Suppressor macrophage treated with lipopolysaccharide for 1 hour (primary cell): ENCODE measurements at places on chromosomes 3 and 15.
A peak's percentile ranks its signal among the peaks of the same experiment; 100 is the strongest.

DNA sequence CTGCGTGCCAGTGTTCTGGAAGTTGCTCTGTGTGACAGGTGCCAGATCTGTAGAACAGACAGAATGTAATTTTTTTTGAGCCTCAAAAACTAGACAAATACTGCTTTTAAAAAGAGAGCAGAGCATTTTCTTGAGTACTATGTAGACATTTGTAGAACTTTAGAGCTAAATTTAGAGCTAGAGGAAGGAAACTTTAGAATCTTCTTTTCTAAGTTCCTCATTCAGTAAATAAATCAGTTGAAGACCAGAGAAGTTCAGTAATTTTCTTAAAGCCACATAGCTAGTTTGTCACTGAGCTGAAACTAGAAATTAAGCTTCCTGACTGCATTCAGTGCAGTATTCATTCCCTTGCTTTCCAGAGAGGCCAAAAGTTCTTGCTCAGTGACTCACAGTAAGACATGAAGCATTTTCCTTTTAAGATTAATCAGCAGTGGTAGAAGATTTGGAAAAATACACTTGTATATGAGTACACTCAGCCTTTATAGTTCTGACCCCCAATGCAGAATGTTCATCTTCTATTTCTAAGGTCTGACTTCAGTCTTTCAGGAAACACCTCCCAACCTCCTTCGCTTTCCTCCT, 83.6 kb upstream of the TSEN2 start:
- peak; percentile 48 for DNase-seq

DNA sequence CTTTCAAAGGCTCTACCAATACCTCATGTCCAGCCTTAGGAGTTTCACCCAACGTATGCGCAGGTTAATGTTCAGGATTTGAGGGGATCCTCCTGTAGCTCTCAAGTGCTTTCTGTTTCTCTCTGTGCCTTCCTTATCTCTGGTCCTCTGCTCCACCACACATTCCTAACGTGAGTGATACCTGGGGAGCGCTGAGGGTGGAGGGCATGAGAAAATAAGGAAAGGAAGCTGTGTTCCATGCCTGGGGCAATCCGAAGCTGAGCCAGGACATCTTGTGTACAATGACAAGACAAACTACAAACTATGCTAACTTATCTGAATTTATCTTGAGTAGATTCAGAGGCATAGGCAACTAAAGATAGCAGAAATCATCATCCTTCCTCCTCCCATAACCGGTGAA, 136.4 kb downstream of the SST start:
- no peak for DNase-seq

DNA sequence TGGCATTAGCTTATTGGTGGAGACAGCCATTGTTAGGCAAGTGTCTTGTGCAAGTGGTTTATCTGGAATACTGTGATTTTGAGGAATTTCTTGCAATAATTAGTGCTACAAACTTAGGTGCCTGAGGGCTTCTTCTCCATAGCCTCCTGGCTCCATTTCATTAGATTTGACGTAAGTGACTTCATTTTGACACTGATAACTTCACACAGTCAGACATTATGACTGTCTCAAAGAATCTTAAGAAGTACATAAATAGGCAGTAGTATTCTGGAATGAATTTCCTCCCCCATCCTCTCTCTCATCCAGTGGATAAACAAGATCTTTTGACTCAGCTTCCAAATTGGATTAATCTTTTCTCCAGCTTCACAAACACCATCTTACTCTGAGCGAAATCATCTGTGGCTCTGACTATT, 19.0 kb downstream of the ARL14 start:
- no peak for DNase-seq

GRCh38 chr3:170078620-170079281, 41.0 kb downstream of the GPR160 start:
- DNase-seq, result no peak

DNA sequence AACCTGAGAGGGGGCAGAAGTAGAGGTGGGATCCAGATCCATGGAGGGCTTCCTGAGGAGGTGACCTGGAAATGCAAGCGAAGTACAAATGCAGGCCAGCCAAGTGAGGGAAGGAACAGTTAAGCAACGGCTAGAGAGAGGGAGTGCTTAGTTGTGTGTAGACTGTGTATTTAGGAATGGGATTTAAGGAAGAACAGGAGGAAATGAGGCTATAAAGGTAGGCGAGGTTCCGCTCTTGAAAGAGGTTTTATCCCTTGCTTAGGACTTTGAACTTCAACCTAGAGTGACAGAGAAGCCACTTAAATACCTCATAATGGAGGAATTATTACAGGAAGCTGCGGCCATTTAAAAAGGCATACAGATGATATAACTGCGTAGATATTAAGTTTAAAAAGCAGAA, 295.1 kb downstream of the THSD4 start:
- no peak for DNase-seq

DNA sequence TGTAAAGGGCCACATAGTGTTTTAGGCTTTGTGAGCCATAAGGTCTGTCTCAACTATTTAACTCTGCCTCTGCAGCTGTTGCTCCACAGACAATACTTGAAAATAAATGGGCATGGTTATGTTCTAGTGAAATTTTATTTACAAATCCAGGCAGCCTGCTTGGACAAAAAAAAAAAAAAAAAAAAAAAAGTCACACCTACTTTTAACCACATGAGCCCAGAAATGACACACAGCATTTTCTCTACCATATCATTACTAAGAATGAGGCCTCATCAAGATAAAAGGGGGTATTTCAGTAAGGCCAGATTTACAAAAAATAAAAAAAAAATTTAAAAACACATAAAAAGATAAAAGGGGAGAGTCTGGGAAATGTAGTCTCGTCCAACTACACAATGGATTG, 1.7 kb upstream of the NGLY1 start:
- no peak for DNase-seq

DNA sequence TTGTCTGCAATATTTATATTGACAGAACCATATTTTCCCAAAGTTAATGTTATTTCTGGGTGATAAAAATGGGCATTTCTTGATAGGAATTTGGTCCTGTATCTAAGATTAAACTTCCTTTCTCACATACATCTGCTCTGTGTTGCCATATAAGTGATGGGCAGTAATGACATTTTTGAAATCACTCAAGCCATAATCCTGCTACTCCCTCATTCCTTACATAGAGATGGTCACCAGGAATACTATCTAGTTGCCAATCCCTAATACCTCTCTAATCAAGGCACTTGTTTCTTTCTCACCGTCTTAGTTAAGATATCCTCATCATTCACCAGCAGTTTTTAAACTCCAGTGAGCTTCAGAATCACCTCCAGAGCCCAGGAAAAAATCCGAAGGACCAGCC, 68.4 kb downstream of the FSIP1 start:
- no peak for DNase-seq

DNA sequence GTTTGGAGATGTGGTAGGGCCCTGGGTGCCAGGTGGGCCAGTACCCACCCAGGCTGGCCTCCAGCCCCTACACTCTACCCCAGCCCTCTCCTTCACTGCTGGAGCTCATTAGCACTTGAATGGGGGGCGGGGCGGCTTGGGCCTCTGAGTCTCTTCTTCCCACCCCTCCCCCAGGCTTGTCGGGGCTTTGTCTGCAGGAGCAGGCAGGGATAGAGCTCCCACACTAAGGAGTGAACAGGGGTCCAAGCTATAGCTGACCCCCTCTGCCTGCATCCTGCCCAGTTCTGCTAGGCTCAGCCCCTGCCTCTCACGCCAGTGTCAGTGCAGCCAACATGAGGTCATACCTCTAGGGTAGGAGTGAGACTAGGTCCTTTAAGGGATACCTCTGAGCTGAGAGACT, 5.2 kb downstream of the GNAI2 start:
- DNase-seq, result no peak

- DNase-seq, result no peak
These were observed 120.1 kb downstream of the GALK2 start for GRCh38 chr15:49290191-49290590.

GRCh38 chr3:13598201-13598600, 49.3 kb downstream of the FBLN2 start:
- DNase-seq, result no peak

DNA sequence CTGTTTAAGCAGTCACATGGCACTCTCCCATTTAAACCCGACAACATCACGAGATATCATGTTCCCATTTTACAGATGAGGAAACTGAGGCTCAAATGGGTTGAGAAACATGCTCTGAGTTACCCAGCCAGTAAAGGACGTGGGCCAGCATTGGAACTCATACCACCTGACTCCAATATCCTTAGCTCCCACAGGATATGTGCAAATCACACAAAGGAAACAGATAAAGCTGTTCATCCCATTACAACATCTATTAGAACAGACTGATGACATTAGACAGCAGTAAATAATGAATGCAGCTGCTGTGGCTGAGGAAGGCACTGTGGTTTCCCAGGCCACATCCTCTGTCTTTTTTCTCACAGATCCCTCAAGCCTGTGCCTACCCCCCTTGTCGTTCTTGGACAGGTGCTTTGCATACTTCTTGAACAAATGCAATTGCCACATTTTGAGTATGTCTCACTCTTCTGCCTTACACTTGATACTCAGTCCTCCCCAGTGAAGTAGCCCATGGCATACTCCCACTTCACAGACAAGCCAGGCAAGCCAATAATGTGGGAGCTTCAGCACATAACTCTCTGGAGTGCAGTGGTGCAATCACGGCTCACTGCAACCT, 17.7 kb downstream of the FRMD4B start:
- no peak for DNase-seq

DNA sequence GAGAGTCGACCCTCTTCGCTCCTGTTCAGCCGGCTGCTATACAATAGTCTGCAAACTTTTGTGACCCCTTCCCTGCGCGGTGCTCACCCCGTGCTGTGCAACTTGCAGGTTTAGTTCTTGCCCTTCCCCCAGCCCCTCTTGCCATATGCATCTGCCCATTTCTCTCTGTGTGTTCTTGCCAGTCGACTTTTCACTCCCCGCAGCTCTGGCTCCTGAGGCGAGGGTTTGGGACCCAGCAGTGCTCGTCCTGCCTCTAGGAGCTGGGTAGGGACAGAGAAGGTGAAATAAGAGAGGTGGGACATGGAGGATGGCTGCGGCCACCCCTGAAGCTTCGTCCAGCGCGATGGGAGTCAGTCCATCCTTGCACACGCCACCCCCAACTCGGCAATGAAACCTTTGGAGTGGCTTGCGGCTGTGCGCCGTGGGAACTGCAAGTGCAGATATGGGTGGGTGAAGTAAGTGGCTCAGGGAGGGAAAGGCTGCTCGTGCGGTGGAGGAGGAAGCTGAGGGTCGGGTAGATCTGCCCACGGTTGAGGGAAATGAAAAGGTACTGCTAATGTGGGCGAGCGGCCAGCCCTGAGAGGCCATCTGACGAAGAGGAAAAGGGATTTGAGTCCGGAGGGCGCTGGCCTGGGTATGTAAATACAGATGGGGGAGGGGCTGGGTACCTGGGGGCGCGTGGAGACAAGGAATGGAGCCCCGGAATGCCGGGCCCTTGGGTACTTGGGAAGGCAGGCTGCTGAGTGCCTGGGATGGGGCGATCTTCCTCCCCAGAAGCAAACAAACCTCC, 1.0 kb downstream of the LRRC3B start:
- DNase-seq, result no peak

DNA sequence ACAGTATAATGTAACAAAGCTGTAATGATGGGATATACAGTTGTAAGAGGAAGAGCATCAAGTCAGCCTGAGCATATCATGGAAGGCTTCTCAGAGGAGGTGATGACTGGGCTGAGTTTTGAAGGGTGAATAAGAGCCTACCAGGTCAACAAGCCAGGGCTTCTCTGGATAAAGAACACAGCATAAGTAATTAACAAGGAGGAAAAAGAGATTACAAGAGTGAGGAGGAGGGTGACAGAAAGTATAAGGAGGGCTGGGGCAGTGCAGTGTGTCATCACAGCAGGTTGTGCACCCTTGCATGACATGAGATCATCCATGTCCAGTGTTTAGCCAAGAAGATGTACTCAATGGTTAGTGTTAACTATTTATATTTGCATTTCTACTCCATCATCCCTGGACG, 16.9 kb upstream of the SPATA12 start:
- no peak for DNase-seq

DNA sequence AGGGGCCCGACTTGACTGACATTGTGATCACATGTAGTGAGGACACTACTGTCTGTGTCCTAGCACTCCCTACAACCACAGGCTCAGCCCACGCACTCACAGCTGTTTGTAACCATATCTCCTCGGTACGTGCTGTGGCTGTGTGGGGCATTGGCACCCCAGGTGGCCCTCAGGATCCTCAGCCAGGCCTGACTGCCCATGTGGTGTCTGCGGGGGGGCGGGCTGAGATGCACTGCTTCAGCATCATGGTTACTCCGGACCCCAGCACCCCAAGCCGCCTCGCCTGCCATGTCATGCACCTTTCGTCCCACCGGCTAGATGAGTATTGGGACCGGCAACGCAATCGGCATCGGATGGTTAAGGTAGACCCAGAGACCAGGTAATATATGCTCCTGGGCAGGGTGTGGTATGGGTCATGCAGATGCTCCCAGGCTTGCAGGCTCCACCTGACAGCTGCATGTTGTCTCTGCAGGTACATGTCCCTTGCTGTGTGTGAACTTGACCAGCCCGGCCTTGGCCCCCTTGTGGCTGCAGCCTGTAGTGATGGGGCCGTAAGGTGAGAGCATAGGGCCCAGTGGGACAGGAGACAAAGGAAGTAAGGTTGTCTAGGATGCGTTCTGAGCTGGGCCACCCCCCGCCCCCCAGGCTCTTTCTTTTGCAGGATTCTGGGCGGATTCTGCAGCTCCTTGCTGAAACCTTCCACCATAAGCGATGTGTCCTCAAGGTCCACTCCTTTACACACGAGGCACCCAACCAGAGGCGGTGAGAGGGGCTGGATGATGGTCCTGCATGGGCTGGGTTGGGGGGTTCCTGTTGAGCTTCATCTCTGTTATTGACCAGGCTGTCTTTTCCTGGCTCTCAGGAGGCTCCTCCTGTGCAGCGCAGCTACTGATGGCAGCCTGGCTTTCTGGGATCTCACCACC, 4.4 kb downstream of the DALRD3 start:
- DNase-seq, result peak; percentile 74

DNA sequence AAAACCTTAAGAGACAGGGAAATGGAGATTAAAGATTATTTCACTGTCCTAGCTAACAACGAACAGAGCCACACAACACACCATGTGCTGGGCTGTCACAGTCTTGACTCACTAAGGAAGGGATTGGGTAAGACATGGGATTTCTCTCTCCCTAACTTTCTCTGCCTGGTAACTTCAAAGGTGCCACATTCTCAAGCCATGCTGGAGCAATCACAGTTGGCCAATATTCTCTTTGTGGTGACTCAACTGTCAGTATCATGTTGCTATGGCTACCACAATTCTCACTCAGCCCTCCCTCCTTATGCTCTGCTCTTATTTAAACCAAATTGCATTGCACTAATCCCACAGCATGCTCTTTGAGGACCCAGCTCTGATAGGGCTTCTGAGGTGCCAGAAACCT, 74.0 kb downstream of the OXNAD1 start:
- DNase-seq, result peak; percentile 93

GRCh38 chr15:101481917-101482525, 7.5 kb downstream of the PCSK6 start:
- DNase-seq, result no peak

- DNase-seq, result no peak
These were observed 14.6 kb downstream of the FMN1 start for GRCh38 chr15:33179874-33180273.

DNA sequence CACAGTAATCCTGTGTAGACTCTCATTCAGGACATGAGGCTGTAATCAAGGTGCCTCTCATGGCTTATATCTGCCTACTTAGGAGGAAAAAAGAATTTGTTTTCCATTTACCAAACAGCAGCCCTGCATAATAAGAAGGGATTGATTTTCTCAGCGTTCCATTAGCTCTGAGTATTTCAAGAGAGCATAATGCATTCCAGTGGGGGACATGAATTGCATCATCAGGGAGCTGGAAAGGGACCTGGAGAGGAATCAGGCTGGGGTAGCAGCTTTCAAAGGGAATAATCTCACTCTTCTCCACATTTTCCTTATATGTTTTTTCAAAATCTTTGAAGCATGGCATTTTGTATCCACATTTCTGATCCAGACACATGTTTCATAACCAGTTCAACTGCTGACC, 150.6 kb upstream of the ANKRD28 start:
- no peak for DNase-seq
